ENCODE measurements at places on chromosomes 13 and 19.

- DNase-seq = peak; percentile 5
Measured at GRCh38 chr19:4597975-4598671, 38.6 kb upstream of the SEMA6B start.

DNA sequence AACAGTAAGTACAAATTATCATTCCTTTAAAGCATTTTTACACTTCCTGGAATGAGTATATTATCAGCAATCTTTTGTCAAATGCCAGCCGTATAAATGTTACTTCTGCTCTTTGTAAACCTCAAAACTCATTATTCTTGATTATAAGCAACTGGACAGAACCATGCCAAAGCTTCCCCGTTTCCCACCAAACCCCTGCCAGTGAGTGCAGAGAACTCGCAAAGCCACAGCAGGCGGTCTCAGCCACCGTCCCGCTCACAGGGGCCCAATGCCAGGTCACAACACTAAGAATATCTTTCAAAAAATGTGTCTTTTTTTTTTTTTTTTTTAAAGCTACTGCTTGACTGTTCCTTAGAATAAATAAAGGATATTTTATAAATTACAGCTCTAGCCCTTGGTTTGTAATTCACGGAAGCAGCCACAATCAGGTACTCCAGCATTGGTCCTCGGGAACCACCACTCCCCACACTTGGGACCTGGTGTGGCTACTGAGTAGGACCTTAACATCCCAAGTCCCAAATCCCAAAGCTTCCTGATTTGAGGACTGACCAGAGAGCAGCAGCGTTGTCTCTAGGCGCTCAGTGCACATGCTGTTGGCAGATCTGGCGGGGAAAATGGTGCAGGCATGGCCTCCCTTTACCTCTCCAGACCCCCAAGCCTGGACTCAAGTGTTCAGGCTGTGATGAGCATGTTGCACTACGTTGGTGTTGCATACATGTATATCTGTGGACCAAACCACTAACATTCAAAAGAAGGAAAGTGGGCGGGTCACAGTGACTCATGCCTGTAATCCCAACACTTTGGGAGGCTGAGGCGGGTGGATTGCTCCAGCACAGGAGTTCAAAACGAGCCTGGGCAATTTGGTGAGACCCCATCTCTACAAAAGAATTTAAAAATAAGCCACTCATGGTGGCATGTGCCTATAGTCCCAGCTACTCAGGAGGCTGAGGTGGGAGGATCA is 19.0 kb downstream of the KCTD15 start:
- DNase-seq = no peak

DNA sequence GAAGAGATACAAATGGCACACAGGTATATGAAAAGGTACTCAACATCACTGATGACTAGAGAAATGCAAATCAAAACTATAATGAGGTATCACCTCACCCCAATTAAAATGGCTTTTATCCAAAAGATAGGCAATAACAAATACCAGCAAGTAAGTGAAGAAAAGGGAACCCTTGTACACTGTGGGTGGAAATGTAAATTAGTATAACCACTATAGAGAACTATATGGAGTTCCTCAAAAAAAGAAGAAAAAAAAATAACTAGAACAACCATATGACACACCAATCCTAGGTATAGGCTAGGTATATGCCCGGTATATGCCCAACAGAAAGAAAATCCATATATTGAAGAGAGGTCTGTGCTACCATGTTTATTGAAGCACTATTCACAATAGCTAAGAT is 150.9 kb downstream of the VWA8 start:
- no peak for DNase-seq

- DNase-seq = no peak
Measured at GRCh38 chr19:38210458-38210987, 13.5 kb downstream of the DPF1 start.

DNA sequence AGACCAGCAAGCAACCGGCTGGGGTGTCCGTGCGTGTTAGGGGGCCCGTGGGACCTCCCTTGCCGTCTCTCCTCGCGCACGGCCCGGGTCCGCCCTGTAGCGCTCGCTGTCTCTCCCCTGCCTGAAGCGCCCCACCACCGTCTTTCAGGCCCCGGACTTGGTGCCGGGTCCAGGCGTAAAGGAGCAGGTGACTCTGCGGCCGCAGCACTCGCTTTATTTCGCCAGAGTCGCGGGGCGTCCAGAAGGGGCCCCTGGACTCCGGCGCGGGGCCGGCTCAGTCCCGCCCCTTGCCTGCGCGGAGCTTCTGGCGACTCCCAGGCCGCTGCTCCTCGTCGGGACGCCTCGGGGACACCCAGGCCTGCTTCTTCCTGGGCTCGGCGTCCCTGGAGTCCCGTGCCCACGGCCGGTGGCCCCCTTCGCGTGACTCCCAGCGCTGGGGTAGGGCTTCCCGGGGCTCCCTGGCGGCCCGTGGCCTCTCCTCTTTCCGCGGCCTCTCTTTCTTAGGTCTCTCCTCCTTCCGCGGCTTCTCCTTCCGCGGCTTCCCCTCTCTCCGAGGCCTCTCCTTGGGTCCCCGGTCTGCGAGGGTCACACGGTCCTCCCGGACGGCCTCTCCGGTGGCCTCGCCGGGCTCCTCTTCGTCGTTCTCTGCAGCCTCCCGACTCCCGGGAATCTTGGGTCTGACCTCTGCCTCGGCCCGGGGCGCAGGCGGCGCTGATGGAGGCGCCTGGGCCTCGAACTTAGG is 3.1 kb downstream of the AMH start:
- DNase-seq = no peak

GRCh38 chr13:100443998-100444328 is 144.6 kb downstream of the GGACT start:
- DNase-seq = no peak

DNA sequence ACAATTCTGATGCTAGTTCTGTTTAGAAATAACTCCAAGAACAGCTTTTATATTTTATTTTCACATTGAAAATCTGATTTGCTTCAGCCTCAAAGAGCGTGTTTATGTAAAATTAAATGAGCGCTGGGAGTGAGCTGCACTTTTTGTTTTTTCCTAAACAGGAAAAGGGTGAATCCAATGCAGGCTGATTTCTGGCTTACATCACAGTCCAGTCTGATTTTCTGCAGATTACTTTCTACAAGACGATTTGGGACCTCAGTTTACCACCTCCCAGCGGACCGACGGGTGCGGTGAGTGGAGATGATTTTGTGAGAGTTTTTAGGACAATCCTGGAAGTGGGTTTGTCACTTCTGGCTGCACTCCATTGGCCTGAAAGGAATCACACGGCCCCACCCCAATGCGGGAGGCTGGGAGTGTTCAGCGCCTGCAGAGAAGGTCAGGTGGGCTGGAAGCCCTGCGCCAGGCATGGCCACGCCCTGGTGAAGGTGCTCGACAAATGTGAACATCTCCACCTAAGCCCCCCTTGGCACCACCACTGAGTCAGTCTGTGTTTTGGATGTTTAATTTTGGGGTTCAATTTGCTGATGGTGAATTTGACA is 90.1 kb downstream of the ANKRD10 start:
- no peak for DNase-seq

GRCh38 chr13:93450191-93450621 is 223.6 kb downstream of the GPC6 start:
- no peak for DNase-seq
